ENCODE measurements at places on chromosomes 1 and 21. TPM values are rescaled to one million over a fixed set of nuclear protein-coding genes. Genes with fewer than 3 reads are reported as not detected.

The FCRL2 gene
- polyA plus RNA-seq: 0.15 TPM

The TNN gene
- 0.70 TPM for polyA plus RNA-seq

The AMY1A gene
- polyA plus RNA-seq: not detected

The ATP6V1G3 gene
- not detected for polyA plus RNA-seq

The RSPH1 gene
- 6.0 TPM for polyA plus RNA-seq

The LCA5L gene
- 2.0 TPM for polyA plus RNA-seq

The GNAT2 gene
- polyA plus RNA-seq: not detected

The ZBTB17 gene
- 22.8 TPM for polyA plus RNA-seq

The STX12 gene
- polyA plus RNA-seq: 66.2 TPM

The PCP4L1 gene
- 9.4 TPM for polyA plus RNA-seq

The ITLN2 gene
- 1.9 TPM for polyA plus RNA-seq

The ADCY10 gene
- polyA plus RNA-seq: 0.25 TPM

The KRTAP12-2 gene
- not detected for polyA plus RNA-seq

The MAEL gene
- polyA plus RNA-seq: 0.19 TPM

The MFAP2 gene
- polyA plus RNA-seq: 121 TPM

The LRRC71 gene
- 0.28 TPM for polyA plus RNA-seq

The UMODL1 gene
- 0.67 TPM for polyA plus RNA-seq

The TRIM46 gene
- polyA plus RNA-seq: 2.9 TPM

The HPDL gene
- polyA plus RNA-seq: 4.9 TPM

The FMO3 gene
- 0.19 TPM for polyA plus RNA-seq

The RNF207 gene
- 44.5 TPM for polyA plus RNA-seq

The KIF17 gene
- polyA plus RNA-seq: 1.2 TPM

The PCP4 gene
- polyA plus RNA-seq: 20.5 TPM

The LDLRAD1 gene
- 0.51 TPM for polyA plus RNA-seq

The ERG gene
- polyA plus RNA-seq: 6.2 TPM

The VWA5B1 gene
- polyA plus RNA-seq: 0.40 TPM

The C1orf87 gene
- not detected for polyA plus RNA-seq

The SLAMF8 gene
- polyA plus RNA-seq: 4.5 TPM

The EXOC8 gene
- 13.7 TPM for polyA plus RNA-seq

The PTAFR gene
- 2.7 TPM for polyA plus RNA-seq

The SPRR2G gene
- not detected for polyA plus RNA-seq

The LCE2C gene
- not detected for polyA plus RNA-seq

Data from large intestine (tissue), 12 donors.